ENCODE measurements at places on chromosomes 16 and 17.
A peak's percentile ranks its signal among the peaks of the same experiment; 100 is the strongest.

- no peak for DNase-seq
These were observed 3.9 kb downstream of the ABCC3 start for GRCh38 chr17:50638606-50638965.

DNA sequence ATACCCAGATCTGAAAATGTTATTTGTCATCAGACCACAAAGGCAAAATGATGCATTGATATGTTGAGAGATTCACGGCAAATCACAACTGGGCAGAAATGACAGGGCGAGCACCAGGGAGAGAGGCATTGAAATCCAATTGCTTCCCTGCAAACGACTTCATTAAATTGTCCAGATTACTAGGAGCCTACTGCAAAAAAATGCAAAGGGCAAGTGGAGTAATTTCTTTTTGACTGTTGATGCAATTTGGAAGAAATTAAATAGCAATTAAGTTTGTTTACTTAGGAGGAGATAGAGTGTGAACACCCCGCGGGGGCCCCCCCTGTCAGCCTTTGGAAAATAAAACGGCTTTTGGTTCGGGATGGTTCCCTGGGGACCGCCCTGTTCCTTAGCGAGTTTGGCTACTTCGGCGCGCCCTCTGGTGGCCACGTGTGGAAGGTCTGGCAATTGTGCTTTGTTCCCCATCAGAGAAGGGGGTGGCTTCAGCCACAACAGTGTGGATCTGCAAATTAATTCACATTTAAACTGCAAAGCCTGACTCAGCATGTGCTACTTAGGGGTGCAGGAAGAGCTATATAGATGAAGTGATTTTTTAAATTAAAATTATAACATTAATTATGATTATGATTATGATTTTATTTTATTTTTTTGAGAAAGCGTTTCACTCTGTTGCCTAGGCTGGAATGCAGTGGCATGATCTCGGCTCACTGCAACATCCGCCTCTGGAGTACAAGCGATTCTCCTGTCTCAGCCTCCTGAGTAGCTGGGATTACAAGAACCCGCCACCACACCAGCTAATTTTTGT is 14.5 kb upstream of the TMC7 start:
- peak; percentile 79 for DNase-seq

GRCh38 chr17:13272296-13272695 is 254.5 kb upstream of the ELAC2 start:
- DNase-seq, result no peak

DNA sequence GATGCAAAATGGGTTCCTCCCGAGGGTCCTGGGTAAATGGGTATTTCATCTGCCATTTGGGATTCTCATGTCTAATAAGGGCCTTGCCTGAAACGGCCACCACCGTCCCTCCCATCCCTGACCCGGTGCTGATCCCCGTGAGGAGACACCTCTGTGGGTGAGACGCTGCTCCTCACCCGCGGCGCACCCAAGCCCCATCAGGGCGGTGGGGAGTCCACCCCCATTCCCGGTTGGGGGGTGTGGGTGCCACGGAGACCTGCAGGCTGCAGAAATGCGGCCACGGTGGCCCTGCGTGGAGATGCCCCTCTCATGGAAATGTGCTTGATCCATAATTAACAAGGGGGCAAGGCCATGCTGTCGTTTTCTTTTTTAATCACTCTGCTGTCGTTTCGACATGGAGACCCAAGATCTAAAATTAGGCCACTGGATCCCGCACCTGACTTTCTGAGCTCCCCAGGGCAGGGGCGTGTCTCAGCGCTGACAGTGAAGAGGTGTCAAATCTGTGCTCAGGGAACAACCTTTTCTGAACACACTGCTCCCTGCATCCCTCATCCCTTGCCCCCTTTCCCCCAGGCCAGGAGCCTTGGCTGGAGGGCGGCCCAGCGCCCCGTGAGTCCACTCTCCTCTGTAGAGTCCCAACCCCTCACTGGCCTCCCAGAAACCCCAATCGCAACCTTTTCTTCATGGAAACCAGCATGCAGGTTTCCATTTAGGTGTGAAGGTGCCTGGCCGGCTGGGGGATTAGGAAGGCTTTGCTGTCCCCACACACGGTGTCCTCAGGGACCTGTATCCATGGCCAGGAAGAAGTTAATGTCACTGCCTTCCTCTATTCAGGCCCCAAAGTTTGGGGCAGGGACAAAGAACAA is 38.9 kb downstream of the PEMT start:
- no peak for DNase-seq

DNA sequence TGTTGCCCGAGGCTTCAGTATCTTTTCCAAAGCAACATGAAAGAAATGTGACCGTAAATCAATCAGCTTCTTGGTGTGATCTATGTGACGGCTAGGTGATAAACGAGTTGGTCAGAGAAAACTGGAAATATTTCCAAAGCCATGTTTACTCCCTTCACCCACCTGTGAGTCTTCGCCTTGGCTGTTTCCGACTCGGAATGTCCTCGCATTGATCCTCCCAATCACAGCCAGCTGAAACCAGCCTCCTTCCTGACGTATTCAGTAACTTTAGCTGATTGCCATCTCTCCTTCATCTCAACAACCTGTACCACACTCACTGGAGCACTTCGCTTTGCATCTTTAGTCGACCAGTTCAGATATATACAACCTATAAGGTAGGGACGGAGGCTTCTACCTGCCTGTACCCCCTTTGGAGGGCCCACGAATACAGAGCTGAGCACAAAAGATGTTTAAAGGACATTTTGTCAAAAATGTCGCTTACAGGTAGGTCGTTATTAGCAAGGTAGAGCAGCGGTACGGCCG is 705 bp downstream of the KRABD2 start:
- DNase-seq, result no peak

DNA sequence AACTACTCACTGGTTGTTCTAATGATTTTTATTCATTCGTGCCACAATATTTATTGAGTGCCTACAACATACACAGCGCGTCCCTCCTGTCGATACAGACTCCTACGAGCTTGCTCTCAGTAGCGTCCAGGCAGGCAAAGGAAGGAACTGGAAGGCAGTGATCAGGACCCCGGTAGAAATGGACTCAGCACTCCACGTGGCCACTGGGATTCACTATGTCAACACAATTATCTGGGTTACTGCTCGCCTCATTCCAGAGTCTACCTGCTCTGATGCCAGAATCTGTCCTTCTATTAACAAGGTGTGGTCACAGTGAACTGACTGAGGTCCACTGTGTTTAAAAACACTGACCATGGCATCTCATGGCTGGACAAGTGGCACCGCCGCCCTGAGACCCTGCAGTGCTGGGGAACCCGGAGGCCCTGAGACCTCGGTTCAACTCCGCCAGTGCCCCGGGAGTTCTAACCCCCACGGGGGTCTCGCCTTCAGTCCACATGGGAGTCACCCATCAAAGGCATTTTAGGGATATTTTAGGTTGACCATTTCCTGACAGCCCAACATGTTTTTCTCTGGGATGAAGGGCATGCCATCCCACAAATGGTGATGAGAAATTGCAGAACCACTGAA is 71.4 kb downstream of the ZFHX3 start:
- DNase-seq, result no peak

DNA sequence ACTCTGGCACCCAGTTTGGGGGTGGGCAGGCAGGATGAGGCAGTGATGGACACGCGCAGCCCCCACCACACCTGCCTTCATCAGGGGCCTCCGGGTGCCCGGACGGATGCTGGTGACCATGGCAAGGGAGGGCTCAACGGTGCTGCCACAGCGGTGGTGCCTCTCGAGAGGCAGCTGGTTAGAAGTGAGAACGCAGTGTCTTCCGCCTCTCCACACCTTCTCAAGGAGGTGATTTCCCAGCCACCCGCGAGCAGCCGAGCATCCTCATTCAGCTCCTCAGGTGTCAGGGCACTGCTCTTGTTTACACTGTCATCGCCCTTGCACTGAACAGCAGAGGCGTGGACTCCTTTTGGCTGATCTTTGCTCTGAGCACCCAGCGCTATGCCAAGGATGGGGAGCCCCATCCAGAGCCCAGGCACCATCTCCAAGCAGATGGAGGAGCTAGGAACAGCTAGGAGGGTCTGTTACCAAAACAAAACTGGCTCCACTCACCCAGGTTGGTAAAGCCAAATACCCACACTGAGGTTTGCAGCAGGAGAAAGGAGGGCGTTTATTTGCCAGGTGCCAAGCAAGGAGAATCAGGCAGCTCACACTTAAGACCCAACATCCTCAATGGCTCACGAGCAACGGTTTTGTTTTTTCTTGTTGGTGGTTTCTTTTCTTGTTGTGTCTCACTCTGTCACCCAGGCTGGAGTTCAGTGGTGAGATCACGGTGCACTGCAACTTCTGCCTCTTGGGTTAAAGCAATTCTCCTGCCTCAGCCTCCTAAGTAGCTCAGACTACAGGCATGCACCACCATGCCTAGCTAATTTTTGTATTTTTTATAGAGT is 174.3 kb upstream of the TNRC6C start:
- no peak for DNase-seq

DNA sequence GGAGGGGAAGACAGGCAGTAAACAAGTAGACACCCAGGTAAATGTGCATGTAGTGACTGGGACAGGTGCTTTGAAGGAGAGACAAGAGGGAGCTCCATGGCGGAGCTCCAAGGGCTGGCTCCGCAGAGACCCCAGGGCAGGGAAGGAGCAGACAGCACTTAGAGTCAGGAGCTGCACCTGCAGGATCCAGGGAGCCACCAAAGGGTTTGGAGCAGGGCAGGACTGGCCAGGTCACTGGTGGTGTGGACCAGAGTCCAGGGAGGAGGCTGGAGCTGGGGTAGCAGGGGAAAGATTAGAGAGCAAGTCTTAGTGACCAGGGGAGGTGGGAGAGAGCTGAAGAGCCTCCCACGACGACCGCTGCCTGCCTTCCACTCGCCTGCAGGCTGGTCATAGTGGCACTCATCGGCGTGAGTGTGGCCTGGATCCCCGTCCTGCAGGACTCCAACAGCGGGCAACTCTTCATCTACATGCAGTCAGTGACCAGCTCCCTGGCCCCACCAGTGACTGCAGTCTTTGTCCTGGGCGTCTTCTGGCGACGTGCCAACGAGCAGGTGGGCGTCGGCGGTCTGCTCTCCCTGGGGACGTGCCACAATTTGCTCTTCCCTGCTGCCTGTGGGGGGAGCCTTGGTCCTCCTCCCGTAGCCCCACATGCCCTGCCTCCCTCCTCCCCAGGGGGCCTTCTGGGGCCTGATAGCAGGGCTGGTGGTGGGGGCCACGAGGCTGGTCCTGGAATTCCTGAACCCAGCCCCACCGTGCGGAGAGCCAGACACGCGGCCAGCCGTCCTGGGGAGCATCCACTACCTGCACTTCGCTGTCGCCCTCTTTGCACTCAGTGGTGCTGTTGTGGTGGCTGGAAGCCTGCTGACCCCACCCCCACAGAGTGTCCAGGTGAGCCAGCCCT is 14.7 kb upstream of the FAM83G start:
- no peak for DNase-seq

DNA sequence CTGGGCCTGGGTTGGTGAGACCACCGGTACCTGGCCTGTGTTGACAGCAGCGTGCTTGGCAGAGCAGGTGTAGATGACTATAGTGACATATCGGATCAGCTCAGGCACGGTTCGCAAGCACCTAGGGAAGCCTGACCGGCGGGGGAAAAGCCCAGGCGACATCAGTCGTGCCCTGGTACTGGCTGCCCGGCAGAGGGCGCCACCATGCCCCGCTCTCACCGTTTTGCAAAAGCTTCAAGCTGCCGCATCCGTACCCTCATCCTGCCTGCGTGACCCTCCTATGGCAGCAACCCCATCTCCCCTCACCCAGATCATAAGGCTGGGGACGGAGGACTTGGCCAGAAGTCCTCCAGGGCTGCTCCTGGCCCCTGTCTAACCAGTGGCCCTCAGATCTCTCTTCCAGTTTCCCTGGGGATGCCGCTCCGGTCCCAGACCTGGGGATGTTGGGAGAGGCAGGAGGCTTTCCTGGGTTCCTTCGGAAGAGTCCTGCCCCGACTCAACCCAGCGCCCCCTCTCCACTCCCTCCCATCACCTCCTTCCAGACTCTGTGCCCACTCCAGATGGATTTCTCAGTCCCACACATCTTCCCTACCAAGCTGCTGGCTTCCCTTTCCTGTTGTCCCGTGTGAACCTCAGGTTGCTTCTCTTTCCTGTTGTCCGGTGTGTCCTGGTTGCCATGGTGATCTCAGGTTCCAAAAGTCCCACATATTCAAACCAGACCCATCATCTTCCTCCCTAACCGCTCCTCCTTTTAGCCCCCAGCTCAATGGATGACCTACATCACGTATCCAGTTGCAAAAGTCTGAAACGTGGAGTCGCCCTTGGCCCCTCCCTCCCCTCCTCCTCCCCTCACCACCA is 13.7 kb downstream of the ALOX12B start:
- peak; percentile 7 for DNase-seq

DNA sequence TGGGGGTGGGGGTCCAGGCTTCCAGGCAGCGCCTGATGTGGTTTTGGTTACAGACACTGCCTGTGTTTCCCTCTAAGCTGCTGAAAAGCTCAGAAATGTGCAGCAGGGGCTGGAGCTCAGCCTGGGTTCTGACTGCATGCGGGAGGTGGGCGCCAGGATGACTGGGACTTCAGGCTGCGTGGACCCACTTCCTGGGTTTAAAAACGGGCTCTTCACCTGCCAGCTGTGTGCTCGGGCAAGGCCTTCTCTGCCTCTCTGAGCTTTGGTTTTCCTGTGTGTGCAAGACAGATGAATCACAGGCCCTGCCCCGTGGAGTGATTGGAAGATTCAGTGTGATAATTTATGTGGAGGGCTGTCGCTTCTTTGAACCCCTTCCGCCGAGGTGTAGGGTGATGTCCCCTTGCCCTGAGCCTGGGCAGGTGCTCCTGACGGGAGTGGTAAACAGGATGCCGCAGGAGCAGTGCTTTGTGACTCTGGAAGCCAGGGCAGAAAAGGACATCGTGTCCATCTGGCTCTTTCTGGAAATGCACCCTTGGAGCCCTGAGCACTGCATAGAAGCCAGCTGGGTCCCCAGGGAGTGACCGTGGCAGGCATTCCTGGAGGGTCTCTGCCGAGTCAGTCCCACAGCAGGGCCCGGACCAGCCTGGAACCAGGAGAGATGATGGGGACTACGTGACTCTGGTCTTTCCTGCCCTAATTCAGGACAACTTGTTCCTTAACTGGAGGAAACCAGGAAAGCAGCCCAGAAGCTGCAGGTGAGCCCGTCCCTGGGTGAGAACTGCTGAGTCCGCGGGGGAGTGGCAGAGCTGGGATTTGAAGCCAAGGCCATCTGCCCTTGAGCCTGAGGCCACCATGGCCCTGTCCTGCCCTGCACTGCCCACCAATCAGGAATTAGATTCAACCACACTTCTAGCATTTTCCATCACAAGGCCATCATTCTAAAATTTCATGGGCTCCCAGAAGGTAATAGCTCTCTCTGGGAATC is 28.5 kb upstream of the SLC7A5 start:
- DNase-seq, result no peak

GRCh38 chr17:17499402-17500145 is 3.4 kb upstream of the RASD1 start:
- no peak for DNase-seq

- DNase-seq, result no peak
These were observed 313.7 kb upstream of the CDH5 start for GRCh38 chr16:66052745-66053144.

GRCh38 chr16:22232277-22233036 is 26.4 kb downstream of the EEF2K start:
- no peak for DNase-seq

DNA sequence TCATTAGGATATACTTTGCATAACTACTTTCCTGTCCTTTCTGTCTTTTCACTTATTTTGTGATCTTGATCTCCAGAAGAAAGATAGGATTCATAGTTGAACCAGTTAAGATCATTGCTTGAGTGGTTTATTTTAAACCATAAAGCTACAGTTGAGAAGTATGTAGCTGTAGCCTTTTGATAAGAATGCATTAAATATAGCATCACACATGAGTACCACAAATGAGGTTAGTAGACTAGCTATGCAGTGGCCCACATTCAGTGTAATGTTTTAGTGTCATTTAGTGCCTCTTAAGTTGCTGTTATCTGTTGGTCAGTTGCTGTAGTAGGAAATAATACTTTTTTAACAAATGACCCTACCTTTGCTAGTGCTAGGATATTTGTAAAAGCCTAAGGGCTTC is 1.3 kb downstream of the NLK start:
- no peak for DNase-seq

Data from hippocampal formation (tissue), 2 donors.